ENCODE measurements at places on chromosomes 1 and 21. TPM values are rescaled to one million over a fixed set of nuclear protein-coding genes. Genes with fewer than 3 reads are reported as not detected.

CGN gene
- total RNA-seq = 1.8 TPM

MUL1 gene
- total RNA-seq = 44.3 TPM

TNFAIP8L2 gene
- total RNA-seq = not detected

DDAH1 gene
- total RNA-seq = 7.1 TPM

CCDC185 gene
- 0.03 TPM for total RNA-seq

HSD11B1 gene
- total RNA-seq = 0.60 TPM

CHAF1B gene
- 11.4 TPM for total RNA-seq

PDC gene
- not detected for total RNA-seq

PLA2G4A gene
- total RNA-seq = 7.6 TPM

CD160 gene
- total RNA-seq = 0.05 TPM

CRB1 gene
- total RNA-seq = not detected

TCEA3 gene
- 0.70 TPM for total RNA-seq

INSRR gene
- not detected for total RNA-seq

PPIAL4G gene
- total RNA-seq = not detected

EDN2 gene
- 46.3 TPM for total RNA-seq

TRIM62 gene
- 2.2 TPM for total RNA-seq

PAQR6 gene
- total RNA-seq = 4.6 TPM

ADAMTS4 gene
- total RNA-seq = 0.01 TPM

IFI44 gene
- 0.83 TPM for total RNA-seq

GREM2 gene
- 0.09 TPM for total RNA-seq

WDR64 gene
- not detected for total RNA-seq

USP33 gene
- total RNA-seq = 18.6 TPM

RGS16 gene
- total RNA-seq = 0.16 TPM

COL8A2 gene
- total RNA-seq = 0.10 TPM

CD1B gene
- not detected for total RNA-seq

HUNK gene
- total RNA-seq = 1.4 TPM

LIPI gene
- not detected for total RNA-seq

FLG2 gene
- total RNA-seq = not detected

KIF17 gene
- total RNA-seq = 2.1 TPM

USH2A gene
- not detected for total RNA-seq

YOD1 gene
- 8.4 TPM for total RNA-seq

FCRL2 gene
- total RNA-seq = not detected

AGMAT gene
- 6.7 TPM for total RNA-seq

All from A549 treated with AZD2906 at 1 μM for 4 hours (cell line).